ENCODE measurements at places on chromosomes 4 and X. TPM values are rescaled to one million over a fixed set of nuclear protein-coding genes. Genes with fewer than 3 reads are reported as not detected.

DNA sequence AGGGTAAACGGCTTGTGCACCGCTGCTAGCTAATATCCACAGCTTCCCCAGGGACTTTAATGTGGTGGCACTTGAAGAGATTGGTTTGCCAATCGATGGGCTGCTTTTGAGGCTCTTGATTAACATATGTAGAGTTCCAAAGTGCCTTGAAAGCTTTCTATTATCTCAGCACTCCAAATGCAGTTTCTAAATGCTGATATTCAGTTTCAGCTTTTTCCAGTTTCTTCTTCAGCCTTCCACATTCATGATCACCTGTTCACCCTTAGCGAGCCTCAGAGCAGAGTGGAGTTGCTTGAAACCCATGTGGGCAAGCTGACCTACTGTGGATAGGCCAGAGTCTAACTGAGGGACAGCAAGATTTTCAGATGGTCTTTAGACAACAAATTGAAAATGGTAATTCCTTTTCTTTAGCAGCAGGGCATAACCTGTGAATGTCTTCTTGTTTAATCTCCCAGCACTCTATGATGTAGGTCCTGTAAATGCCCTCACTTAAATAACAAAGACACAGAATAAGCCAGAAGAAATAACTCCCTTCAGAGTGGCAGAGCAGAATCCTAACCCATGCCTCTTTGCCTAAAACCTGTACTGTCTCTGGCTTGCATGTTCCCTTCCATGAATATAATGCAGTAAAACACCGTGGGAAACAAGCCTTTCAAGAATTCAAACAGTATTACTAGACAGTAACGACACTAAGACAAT is 99.8 kb downstream of the TSPAN5 start:
- no peak for DNase-seq

DNA sequence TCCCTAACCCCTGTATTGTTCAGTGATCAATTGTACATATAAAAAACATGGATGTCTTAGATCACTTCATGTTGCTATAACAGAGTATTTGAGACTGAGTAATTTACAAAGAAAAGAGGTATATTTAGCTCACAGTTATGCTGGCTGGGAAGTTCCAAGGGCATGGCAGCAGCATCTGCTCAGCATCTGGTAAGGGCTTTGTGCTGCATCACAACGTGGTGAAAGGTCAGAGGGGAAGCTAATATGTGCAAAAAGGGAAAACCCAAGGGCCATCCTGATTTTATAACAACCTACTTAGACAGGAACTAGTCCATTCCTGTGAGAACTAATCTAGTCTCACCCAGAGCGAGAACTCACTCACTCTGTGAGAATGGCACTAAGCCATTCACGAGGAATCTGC is 128.2 kb upstream of the OTUD4 start:
- no peak for DNase-seq

CLRN2 gene
- not detected for total RNA-seq

DNA sequence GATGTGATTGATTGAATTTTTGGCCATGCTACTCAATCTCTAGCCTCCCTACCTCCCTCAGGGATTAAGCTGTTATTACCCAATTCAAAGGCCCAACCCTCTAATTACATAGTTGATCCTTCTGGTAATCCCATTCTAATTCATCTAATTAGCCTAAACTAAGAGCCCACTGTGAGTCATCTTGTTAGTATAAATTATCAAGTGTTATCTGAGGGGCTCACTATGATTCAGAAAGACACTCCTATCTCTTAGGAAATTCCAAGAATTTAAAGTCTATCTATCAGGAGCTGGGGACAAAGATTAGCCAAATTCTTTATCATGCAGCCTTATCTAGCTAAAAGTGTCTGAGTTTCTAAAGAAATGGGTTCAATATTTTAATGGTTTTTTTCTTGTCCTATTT is 32.9 kb upstream of the VEGFC start:
- no peak for DNase-seq

DNA sequence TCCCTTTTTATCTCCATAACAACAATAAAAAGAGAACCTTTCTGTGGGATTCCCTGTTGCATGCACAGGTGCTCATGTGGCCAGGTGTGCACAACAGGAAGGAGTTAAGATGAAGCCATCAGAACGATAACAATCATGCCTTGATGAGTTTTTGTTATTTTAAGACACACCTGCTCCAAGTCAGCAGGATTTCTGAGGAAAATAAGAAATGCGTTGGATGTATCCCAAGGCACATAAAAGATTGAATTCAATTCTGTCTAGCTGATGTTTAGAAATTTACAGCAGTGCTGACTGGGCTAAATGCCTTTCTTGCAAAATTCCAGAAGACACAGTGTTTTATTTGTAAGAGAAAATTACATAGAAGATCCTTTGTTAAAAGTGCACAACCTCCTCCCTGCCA is 1678.2 kb downstream of the ARAP2 start:
- DNase-seq, result no peak

- DNase-seq, result no peak
Observed at GRCh38 chr4:170229006-170229405, 139.2 kb upstream of the AADAT start.

GRCh38 chr4:153402366-153402765 is 57.9 kb downstream of the MND1 start:
- no peak for DNase-seq

MGARP gene
- total RNA-seq, result 0.82 TPM

DNA sequence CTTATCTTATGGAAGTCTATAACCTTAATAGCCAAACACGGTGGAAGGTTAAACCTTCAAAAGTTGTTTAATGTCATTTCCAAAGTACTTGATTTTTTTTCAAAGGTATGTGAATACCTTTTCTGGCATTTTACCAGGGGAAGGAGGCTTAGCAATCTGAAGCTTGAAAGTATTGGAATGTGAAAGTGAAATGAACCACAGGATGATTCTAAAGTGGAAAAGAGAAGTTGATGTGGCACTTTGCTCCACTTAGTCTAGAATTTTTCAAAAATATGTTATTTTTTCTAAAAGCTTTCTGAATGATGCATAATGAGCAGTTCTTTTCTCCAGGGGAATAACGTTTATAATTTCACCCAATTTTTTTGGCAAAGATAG is 19.2 kb downstream of the PI4K2B start:
- DNase-seq, result no peak

DUX4 gene
- total RNA-seq, result not detected

SH3D19 gene
- 117 TPM for total RNA-seq

GRCh38 chr4:32840461-32841189 is 2120.5 kb downstream of the PCDH7 start:
- no peak for DNase-seq

- no peak for DNase-seq
Observed at GRCh38 chr4:177448850-177449249, 6.6 kb upstream of the AGA start.

DNA sequence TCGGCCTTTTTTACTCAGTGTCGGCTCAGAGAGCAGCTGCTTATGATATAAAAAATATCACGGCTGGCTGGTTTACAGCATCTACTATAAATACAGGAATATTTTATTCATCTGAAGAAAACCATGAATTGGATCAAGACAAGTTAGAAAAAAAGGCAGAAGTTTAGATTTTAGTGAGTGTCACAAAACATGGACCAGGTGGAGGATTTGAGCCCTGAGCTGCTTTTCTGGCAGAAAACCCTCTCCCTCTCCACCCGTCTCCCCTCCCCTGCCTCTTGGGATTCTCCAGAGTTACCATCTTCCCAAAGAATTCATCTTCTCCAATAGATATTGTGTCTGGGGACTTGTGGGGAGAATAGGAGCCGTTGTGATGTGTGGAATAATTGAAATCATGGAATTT is 142.8 kb upstream of the RAI2 start:
- DNase-seq, result no peak

DNA sequence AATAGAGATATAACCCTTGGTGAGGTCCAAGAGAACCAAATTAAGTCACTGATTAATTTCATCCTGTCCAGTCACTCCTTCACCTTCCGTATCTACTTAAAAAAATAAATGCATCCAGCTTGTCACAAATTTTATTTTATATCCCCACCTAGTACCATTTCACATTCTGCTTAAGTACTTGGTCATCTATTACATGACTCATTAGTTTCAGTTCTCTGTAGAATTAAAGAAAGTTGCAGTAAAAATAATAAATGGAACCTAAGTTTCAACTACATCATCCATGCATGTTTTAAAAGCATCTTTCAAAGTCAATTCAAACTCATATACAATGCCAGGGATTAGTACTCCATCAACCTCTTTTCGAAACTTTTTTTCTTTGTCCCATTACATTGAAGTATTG is 130.2 kb downstream of the SH2D1A start:
- no peak for DNase-seq

DNA sequence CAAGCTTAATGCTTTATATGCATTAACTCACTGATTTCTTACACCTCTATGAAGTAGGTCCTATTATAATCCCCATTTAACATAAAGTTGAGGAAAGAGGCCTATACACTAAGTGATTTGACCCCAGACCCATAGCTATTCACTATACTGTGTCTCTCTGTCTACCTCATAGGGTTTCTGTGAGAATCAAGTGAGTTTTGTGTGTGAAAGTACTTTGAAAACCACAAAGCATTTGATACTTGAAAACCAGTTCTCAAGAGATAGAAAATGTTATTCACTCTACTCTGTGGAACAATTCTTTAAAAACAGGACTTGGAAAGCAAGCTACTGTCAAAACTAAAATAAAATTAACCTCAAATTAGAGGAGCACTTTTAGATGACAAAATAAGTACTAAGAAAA is 35.0 kb downstream of the SHROOM3 start:
- DNase-seq, result no peak

GRCh38 chrX:44882635-44883034 is 9.6 kb downstream of the KDM6A start:
- no peak for DNase-seq

IL1RAPL2 gene
- total RNA-seq, result not detected

PAGE3 gene
- not detected for total RNA-seq

SPARCL1 gene
- 138 TPM for total RNA-seq

GRCh38 chrX:100658941-100659381 is 15.0 kb downstream of the SRPX2 start:
- no peak for DNase-seq

SMR3B gene
- not detected for total RNA-seq

DNA sequence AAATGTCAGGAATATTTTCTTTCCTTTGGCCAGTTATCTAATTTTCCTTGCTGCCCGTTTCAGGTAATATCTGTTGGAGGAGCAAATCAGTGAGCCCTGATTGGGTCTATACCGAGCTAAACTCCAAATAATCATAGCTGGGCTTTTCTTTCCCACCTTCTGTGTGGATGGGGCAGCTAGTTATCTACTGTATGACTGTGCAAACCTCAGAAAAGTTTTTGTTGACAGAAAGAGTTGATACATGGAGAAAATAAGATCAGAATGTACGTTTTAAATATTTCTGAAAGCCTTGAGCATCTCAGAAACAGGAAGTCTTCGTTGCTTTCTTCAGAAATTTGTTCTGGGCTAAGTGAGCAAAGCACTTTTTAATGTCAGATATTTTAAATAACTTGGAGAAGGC is 6.2 kb upstream of the CXCL5 start:
- no peak for DNase-seq

CBLL2 gene
- total RNA-seq, result not detected

RS1 gene
- total RNA-seq, result not detected

SPANXB1 gene
- total RNA-seq, result not detected

- DNase-seq, result no peak
Observed at GRCh38 chr4:144115519-144115918, 25.0 kb downstream of the GYPA start.

GAGE10 gene
- total RNA-seq, result not detected

EXOC1L gene
- total RNA-seq, result not detected

GRCh38 chr4:15322006-15322405 is 105.8 kb upstream of the C1QTNF7 start:
- DNase-seq, result no peak

DNA sequence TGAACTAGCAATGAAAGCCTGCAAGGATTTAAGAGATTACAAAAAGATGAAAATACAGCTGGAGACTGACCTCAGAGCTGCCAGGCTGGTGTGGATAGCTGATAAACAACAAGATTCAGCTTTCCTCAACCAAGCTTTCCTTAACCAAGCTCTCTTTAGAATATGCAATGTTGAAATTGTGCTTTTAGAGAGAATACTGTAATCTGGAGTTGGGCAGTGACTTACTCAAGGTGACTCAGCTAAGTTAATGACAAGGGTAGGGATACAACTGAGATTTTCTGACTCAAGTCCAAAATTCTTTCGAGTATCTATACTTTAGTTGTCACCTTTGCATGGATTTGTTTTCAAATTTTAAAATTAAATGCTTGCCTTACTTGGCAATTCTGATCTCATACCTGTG is 98.0 kb downstream of the AMMECR1 start:
- no peak for DNase-seq

GLRA3 gene
- not detected for total RNA-seq

- no peak for DNase-seq
Observed at GRCh38 chrX:12582649-12583048, 208.6 kb upstream of the PRPS2 start.

GRCh38 chr4:44765116-44765515 is 38.8 kb upstream of the GNPDA2 start:
- no peak for DNase-seq

- no peak for DNase-seq
Observed at GRCh38 chr4:152715076-152715475, 35.3 kb upstream of the TMEM154 start.

DNA sequence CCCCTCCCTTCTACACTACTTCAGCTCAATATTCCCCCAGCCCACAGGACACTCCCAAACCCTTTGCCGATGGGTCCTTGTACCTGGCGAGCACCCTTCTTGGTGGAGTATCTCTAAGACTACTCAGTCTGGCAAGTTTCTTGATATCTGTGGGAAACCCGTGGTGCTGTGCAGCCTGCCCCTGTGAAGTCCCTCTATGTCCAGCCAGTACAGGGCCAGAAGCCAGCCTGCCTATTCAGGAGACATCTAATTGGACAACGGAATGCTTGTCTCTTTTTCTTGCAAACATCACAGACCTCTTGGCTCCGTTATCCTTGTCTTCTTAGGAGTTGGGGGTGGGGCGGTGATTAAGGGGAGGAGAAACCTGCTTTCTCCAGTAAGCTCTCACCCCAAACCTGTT is 3.7 kb upstream of the IGFBP7 start:
- no peak for DNase-seq

UCHL1 gene
- 35.7 TPM for total RNA-seq

DNA sequence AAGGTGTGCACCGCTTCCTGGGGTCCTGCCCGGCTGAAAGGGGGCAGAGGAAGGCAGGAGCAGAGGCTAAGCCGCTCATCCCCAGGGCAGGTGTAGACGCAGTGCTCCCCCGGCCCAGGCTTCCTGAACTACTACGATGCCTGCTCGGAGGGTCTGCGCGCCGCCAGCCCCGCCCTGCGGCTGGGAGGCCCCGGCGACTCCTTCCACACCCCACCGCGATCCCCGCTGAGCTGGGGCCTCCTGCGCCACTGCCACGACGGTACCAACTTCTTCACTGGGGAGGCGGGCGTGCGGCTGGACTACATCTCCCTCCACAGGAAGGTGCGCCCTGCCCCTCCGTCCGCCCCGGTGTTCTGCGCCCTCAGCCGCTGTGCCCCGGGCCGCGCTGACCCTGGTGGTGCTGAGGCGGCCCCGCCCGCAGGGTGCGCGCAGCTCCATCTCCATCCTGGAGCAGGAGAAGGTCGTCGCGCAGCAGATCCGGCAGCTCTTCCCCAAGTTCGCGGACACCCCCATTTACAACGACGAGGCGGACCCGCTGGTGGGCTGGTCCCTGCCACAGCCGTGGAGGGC is 8.4 kb upstream of the SLC26A1 start:
- DNase-seq, result no peak

- DNase-seq, result no peak
Observed at GRCh38 chr4:147371661-147372060, 109.2 kb upstream of the EDNRA start.

- DNase-seq, result peak; percentile 84
Observed at GRCh38 chr4:140151699-140152012, 2.3 kb downstream of the MAML3 start.

Measured in transverse colon (tissue), 4 donors.